Body of pancreas (tissue), 4 donors: ENCODE measurements at places on chromosomes 13 and 19.

GRCh38 chr13:109816808-109817203 lies 30.4 kb upstream of the IRS2 start:
- no peak for DNase-seq
- no peaks in the 10 kb centered on the region for H3K27me3 ChIP-seq
- no peak overlapping the region for H3K4me3 ChIP-seq
- peaks cover 17% of the 10 kb centered on the region for H3K4me1 ChIP-seq
- H3K27ac ChIP-seq, result peak overlapping the region; percentile 50

GRCh38 chr13:42762251-42762650 lies 19.1 kb upstream of the FAM216B start:
- no peak for DNase-seq
- no peaks in the 10 kb centered on the region for H3K36me3 ChIP-seq
- H3K27me3 ChIP-seq, result no peaks in the 10 kb centered on the region
- H3K4me3 ChIP-seq, result no peak overlapping the region
- H3K27ac ChIP-seq, result peak overlapping the region; percentile 72

GRCh38 chr13:98468361-98468760 lies 108.5 kb downstream of the STK24 start:
- peak; percentile 34 for DNase-seq
- no peak overlapping the region for H3K27ac ChIP-seq
- H3K27me3 ChIP-seq, result no peaks in the 10 kb centered on the region
- H3K36me3 ChIP-seq, result no peaks in the 10 kb centered on the region
- peaks cover 40% of the 10 kb centered on the region for H3K4me1 ChIP-seq

DNA sequence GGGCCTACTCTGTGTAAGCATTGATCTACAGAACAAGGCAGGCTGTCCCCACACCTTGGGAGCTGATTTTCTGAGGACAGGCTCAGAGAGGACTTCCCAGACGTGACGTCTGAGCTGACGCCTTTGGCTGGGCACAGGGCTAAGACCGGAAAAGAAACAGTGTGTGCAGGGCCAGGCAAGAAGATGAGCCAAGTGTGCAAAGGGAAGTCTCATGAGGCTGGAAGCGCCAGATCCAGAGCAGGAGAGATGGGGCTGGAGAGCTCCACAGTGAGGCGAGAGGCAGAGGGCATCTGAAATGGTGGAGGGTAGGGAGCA lies 12.7 kb downstream of the IGLON5 start:
- no peak overlapping the region for H3K27ac ChIP-seq
- DNase-seq, result no peak
- peaks cover 8% of the 10 kb centered on the region for H3K4me1 ChIP-seq
- H3K4me3 ChIP-seq, result no peak overlapping the region
- H3K36me3 ChIP-seq, result no peaks in the 10 kb centered on the region

DNA sequence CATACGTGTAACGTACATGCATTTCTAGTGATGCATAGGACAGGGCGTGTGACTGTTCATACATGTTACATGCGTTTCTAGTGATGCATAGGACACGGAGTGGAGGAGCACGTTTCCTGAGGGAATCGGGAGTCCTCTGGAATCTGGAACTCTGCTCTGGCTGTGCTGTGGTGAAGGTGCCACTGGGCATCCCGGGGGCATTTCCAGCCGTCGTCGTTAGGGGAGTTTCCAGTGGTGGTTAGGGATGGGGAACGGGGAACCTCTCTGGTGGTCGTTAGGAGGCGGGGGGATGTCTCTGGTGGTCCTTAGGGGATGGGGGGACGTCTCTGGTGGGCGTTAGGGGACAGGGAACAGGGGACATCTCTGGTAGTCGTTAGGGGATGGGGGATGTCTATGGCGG lies 209.6 kb upstream of the SOX1 start:
- H3K36me3 ChIP-seq, result no peaks in the 10 kb centered on the region
- H3K27ac ChIP-seq, result no peak overlapping the region
- no peaks in the 10 kb centered on the region for H3K27me3 ChIP-seq
- DNase-seq, result no peak
- no peak overlapping the region for H3K4me3 ChIP-seq

DNA sequence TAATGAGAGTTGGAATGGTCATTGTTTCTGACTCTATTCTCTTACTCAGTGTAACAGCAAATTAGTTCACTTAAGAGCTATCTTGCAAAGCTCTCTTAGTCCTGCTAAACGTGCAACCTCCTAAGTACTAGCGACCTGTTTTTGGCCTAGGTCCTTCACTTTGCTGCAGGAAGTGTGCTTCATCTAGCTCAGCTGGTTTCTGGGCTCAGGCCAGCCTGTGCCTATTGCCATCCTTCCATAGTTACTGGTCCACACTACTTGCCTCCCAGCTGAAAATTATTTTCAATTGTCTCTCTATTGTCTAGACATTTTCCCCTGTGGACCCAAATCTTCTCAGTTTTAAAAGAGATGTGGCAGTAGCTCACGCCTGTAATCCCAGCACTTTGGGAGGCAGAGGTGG lies 561.3 kb downstream of the FGF9 start:
- DNase-seq, result no peak
- no peaks in the 10 kb centered on the region for H3K27me3 ChIP-seq
- no peaks in the 10 kb centered on the region for H3K36me3 ChIP-seq
- no peak overlapping the region for H3K27ac ChIP-seq
- no peaks in the 10 kb centered on the region for H3K4me1 ChIP-seq
- no peak overlapping the region for H3K4me3 ChIP-seq

- H3K4me1 ChIP-seq, result peaks cover 12% of the 10 kb centered on the region
- no peak overlapping the region for H3K27ac ChIP-seq
These were observed 6.3 kb downstream of the MAP1S start for GRCh38 chr19:17725422-17726078.

- no peak for DNase-seq
- H3K27me3 ChIP-seq, result no peaks in the 10 kb centered on the region
- H3K4me3 ChIP-seq, result no peak overlapping the region
- peaks cover 19% of the 10 kb centered on the region for H3K36me3 ChIP-seq
- H3K4me1 ChIP-seq, result no peaks in the 10 kb centered on the region
These were observed 21.0 kb downstream of the CCDC8 start for GRCh38 chr19:46392252-46392801.

GRCh38 chr13:33794576-33794975 lies 23.4 kb upstream of the RFC3 start:
- no peak overlapping the region for H3K27ac ChIP-seq
- H3K36me3 ChIP-seq, result no peaks in the 10 kb centered on the region
- H3K4me1 ChIP-seq, result peaks cover 11% of the 10 kb centered on the region
- H3K4me3 ChIP-seq, result no peak overlapping the region
- H3K27me3 ChIP-seq, result no peaks in the 10 kb centered on the region
- no peak for DNase-seq
